Caco-2 (cell line): ENCODE measurements at places on chromosomes 4 and X.

DNA sequence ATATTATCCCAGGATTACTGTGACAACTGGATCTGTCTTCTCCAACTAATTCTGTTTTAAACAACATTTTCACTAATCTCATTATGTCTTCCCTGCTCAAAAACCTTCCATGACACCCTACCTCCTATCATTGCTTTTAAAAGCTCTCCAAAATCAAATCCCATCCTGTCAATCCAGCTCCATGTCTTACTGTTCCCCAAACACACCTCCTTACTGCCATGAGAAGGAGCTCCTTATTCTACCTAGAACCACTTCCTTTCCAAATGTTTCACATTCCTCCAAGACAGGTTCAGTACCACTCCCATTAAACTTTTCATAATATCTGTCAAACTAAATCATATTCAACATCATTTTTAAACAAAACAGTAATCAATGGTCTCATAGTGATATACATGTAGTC, 66.9 kb upstream of the WDR17 start:
- no peak for DNase-seq

GRCh38 chr4:88709989-88710388, 12.4 kb upstream of the NAP1L5 start:
- DNase-seq, result no peak

- DNase-seq, result no peak
These were observed 391.4 kb upstream of the DIPK2B start for GRCh38 chrX:45592101-45592500.

DNA sequence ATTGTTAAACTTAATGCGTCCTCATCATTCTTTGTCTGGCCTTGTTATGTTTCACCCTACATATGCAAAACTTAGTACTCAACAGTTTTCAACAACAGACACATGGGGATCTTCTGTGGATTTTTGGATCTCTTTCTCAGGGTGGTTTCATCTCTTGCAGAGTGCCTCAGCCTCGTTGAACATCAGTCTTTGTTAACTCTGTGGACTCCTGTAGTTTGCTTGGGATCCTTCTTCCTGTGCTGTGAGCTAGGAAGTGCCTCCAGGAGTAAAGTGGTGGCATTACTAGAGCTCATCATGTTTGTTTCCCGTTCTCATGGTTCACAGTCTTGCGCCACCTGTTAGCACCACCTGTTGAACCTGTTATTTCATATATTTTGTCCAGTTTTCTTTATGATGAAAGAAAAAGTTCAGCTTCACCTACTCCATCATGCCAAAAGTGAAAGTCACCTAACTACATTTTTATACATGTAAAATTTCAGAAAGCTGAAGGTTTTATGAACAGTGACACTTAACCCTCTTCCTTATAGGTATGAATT, 27.5 kb upstream of the NDUFC1 start:
- no peak for DNase-seq

- no peak for DNase-seq
These were observed at the start of gene CLIC2 for GRCh38 chrX:155334486-155335336. CLIC2 (minus strand) TSS chrX:155334614; CDS start chrX:155334427, 187 bp downstream.

- no peak for DNase-seq
These were observed 390.7 kb downstream of the GBA3 start for GRCh38 chr4:23083391-23083790.

DNA sequence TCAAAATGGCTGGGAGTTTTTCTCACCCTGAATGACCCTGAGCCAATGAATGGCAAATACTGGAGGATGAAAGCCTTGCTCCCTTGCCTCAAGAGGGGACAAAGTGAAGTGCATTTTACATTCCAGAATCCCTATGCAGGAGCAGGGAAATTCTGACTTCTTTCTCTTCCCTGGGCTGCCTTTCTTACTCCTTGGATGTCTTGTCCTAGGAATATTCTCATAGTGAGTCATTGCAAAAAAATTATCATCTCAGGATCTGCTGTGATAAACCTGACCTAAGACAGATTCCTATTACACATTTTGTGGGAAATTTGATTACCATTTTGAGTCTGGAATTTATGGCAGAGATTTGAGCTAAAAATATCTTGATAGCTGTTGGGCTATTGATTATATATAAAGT, 199.9 kb downstream of the TMA16 start:
- DNase-seq, result no peak
